ENCODE measurements at places on chromosomes 11 and 22.

DNA sequence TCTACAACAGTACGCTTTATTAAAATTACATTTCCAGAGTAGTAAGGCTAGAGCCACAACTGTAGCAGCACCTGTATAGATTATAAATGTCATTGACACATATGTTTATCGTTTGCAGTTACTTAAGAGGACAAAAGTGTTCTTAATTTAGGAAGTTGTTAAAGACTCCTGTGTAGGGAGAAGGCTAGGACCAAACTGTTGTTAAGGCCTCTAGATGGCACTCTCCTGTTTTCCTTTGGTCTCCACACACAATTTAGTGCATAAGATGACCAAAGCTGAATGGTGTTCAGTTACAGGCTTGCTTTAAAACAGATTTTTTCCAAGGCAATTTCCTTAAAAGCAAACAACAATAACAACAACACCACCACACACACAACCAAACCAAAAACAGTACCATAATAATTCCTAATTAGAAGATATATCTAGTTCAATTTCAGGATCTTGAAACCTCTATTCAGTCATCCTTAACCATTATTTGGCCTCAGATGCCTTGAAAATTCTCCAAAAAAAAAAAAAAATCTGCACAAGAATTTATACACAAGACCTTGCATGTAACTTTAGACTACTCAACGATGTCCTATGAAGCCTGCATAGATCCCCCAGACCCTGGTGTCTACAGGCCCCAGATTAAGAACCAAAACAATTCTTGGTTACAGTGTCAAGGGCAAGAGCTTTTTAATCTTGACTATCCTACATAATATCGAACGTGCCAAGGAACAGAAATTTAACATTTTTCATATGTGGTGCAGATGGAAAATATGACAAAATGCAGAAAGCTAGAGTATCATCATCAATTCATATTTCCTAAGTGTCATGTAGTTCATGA, 42.6 kb upstream of the APOA1 start:
- no peak for DNase-seq

GRCh38 chr11:35211952-35212351, 73.0 kb downstream of the CD44 start:
- no peak for DNase-seq

GRCh38 chr11:2579315-2580060, 120.3 kb downstream of the KCNQ1OT1 start:
- no peak for DNase-seq

GRCh38 chr22:45491841-45492240, 10.8 kb upstream of the FBLN1 start:
- no peak for DNase-seq

DNA sequence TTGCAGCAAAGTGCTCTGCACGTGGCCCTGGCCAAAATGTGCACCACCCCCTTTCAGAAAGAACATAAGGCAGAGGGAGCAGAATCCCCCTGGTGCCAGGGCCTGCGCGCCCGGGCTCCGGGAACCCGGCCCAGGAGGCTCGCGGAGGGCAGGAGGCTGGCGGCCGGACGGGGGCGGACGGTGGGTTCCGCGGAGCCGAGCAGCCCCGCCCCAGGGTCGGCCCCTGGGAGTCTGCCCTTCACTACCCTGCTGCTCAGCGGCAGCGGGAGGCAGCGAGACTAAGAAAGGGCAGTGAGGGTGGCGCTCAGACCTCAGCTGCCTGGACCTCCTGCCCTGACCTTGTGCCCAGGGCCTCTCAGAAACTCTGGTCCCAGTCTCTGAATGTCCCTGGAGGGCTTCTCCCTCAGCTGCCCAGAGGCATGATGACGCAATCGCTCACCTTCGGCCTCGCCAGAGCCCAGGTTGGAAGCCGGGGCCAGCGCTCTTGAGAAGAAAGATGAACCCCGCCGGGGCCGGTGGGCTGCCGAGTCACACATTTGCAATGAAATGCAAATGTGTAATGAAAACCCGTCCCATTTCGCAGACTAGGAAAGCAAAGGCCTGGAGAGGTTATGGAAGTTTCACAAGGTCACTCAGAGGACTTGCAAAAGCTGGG, 1.1 kb upstream of the CLMP start:
- DNase-seq = no peak
